ENCODE measurements at places on chromosomes 13 and 19. TPM values are rescaled to one million over a fixed set of nuclear protein-coding genes. Genes with fewer than 3 reads are reported as not detected.

Gene VSTM1
- not detected for total RNA-seq

Gene SHANK1
- total RNA-seq: 11.9 TPM

Gene TMEM145
- total RNA-seq: 4.8 TPM

DNA sequence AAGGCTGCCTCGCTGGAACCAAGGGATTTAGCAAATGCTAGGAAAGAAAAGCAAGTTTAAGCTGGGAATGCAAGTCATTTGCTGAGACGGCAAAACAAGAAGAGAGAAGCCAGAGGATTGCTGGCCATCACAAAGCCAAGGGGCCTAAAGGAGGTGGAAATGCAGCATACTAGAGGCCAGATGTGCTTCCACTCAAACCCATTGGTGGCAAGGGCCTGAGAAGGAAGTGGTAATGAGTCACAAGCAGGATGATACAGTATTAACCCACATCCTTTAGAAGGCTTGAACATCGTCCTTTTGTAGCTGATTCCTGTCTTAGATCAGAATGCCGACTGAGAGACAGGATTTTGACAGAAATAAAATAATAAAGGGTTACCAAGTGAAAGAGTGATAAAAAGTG, 68.2 kb downstream of the ITGBL1 start:
- no peak overlapping the region for H3K27ac ChIP-seq
- no peak overlapping the region for H3K4me3 ChIP-seq
- no peaks in the 10 kb centered on the region for H3K4me1 ChIP-seq
- H3K36me3 ChIP-seq: no peaks in the 10 kb centered on the region

Gene NCR1
- not detected for total RNA-seq

Data from adrenal gland (tissue), 19 donors.